ENCODE measurements at places on chromosomes 7 and 10.

GRCh38 chr7:80924090-80924489, 5.2 kb upstream of the SEMA3C start:
- no peak for DNase-seq

DNA sequence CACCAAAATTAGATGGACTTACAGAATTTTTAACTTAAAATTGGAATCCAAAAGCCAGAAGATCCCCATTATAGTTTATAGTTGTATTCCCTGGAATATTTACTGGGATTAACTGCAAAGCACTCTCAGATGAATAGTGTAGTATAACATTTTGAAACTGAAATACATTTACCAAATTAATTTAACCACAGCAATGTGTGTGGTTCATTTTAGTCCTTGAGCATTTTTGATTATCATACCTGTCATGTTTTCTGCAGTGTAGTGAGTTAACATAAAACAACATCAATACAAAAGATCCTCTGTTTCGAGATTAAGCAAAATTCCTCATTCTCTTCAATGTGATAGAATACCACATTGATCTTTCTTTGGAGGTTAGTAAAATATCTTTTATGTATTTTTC, 3.7 kb downstream of the VIM start:
- no peak for DNase-seq

GRCh38 chr7:89232-90019, 102.9 kb upstream of the FAM20C start:
- no peak for DNase-seq

GRCh38 chr10:86439544-86439943, 72.9 kb upstream of the GRID1 start:
- peak; percentile 91 for DNase-seq

DNA sequence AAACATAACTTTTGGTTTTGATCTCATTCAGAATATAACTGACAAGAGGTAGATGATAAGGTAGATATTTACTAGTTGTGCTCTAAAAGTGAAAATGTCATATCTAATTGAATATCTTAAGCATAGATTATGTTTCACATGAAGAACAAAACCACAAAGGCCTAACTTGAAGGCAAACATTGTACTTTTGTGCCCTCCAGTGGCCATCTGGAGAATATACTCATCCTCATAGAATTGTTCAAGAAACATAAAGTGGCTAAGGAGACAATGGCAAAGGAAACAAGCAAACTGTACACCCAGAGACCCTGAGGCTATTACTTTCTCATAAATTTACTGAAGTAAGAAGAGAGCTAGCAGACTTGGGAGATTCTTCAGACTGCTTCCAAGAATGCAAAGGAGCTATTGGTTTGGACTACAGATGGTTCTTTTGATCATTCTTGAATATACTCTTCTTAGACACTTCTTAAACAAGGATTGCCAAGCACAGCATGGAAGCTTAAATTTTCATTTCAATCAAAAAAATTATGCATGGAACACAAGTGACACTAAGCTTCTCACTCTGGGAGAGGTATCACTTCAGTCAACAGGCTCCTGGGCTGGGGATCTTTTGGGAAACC, 98.2 kb upstream of the DKK1 start:
- DNase-seq: peak; percentile 85

- peak; percentile 28 for DNase-seq
Observed at GRCh38 chr10:14953424-14954000, 384 bp downstream of the DCLRE1C start.

GRCh38 chr10:118310822-118311221, 31.3 kb downstream of the FAM204A start:
- no peak for DNase-seq

GRCh38 chr10:391847-392704, 256.8 kb downstream of the ZMYND11 start:
- DNase-seq: no peak

GRCh38 chr10:71522442-71523144, 125.9 kb downstream of the CDH23 start:
- DNase-seq: no peak

- DNase-seq: no peak
Observed at GRCh38 chr10:98424295-98425254, 9.6 kb upstream of the PYROXD2 start.

- no peak for DNase-seq
Observed at GRCh38 chr10:1502451-1502850, 234.9 kb downstream of the ADARB2 start.

- no peak for DNase-seq
Observed at GRCh38 chr7:37675749-37676148, 7.8 kb upstream of the GPR141 start.

DNA sequence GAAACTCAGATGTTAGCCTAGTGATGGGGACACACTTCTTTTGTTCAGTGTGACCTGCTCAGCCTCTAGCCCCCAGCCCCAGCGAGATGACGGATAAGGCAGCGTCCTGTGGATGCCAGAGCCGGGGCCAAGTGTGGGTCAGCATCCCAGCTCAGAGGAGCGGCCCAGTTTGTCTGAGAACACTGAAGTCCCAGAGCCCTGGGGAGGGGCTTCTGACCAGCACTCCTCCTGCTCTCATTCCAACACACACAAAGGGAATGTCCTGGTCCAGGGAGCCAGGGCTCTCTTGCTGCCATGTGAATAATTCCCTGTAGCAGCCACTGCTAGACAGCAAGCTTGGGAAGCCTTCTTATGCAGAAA, 4.5 kb upstream of the ATP6V0E2 start:
- no peak for DNase-seq

DNA sequence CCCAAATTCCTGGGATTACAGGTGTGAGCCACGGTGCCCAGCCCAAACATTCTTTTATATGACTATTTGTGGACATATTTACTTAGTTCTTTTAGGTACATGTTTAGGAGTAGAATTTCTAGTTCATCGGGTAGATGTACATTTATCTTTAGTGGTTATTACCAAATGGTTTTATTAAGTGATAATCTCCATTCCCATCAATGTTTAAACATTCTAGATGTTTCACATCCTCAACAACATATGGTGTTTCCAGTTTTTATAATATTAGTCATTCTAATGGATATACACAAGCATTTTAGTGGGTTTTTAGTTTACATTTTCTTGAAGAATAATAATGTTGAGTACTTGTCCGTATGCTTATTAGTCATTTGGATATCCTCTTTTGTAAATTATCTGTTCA, 131.7 kb downstream of the RTKN2 start:
- no peak for DNase-seq

- DNase-seq: no peak
Observed at GRCh38 chr7:158021836-158022235, 565.8 kb downstream of the PTPRN2 start.

DNA sequence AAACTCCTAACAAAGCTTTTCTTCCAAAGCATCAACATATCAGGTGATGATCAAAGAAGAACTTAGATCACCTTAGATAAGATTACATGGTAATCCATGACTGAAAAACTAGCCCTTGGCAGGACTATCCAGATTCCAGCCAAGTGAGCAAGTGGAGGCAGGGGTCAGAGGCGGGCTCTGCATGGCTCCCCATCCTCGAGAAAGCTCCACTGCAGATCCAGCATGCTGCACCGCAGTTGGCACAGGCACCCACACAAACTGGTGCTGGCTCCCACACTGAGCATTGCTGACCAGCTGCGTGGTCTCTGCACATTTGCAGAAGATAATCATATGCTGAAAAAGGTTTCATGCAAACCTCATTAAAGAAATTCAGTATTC, 10.1 kb downstream of the PSAP start:
- no peak for DNase-seq

DNA sequence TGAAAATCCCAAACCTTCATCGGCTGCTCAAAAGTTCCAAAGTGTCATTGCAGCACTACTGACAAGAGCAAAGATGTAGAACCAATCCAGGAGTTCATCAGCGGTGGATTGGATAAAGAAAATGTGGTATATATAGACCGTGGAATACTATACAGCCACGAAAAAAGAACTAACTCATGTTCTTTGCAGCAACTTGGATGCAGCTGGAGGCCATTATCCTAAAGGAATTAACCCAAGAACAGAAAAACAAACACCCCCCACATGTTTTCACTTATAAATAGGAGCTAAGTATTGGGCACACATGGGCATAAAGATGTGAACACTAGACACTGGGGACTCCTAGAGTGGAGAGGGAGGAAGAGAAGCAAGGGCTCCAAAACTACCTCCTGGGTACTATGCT, 31.6 kb downstream of the PHYH start:
- no peak for DNase-seq

Measured in pons (tissue), 1 donor.